ENCODE measurements at places on chromosomes 6 and 20. TPM values are rescaled to one million over a fixed set of nuclear protein-coding genes. Genes with fewer than 3 reads are reported as not detected.

DNA sequence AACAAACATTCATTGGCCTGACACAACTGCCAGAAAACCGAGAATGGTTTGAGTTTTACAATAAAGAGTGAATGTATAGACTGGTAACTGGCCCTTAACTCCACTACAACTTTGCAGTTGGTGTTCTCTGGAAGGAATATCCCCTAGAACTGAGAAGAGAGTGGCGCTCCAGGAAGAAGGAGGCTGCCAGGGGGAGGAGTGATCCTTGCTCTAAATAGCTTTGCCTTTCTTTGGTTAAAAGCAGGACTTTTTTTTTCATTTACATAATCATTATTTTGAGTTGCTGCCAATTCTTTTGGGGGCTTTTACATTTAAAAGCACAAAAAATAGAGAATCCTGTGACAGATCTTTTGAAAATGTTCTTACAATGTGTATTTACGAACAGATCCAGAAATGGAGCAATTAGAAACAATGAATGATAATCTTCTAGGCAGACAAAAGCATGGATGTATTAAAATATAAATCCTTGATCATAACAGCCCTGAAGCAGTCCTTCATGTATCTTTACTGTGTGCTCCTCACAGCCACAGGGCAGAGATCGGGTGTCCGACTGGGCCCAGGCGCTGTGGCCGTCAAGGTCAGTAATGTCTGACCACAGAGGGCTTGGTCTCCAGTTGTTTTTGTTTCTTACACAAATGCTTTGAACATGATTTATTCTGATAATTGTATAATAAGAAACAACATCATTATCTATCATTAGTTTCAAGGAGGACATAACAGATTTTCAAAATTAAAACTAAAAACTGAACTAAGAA is 612.2 kb downstream of the HDGFL1 start:
- H3K36me3 ChIP-seq: no peaks in the 10 kb centered on the region
- H3K4me3 ChIP-seq: no peak overlapping the region
- DNase-seq: no peak
- H3K27ac ChIP-seq: no peak overlapping the region
- H3K4me1 ChIP-seq: no peaks in the 10 kb centered on the region

- H3K36me3 ChIP-seq: no peaks in the 10 kb centered on the region
- H3K27ac ChIP-seq: no peak overlapping the region
- no peaks in the 10 kb centered on the region for H3K27me3 ChIP-seq
- DNase-seq: no peak
These were observed 408.6 kb upstream of the ADGRB3 start for GRCh38 chr6:68226460-68226859.

DNA sequence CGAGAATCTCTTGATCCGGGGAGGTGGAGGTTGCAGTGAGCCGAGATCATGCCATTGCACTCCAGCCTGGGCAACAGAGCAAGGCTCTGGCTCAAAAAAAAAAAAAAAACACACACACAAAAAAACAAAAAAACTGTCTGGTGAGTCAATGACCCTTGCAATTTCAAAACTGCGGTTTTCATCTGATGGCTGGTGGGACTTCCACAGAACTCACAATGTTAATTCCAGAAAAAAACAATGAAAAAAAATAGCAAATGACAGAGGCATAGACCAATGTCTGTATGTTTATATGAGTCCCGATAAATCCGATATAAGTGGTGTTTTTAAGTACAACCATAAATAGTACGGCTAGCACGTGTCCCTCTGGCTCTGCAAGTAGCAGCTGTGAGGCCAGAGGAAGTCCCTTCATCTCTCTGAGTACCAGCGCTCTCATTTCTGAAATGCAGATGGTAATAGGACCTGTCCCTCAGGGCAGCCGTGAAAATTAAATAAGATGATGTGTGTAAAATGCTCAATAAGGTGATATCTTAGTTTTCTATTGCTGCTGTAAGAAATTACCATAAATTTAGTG is 21.9 kb upstream of the PTPN1 start:
- H3K27ac ChIP-seq: no peak overlapping the region
- peaks cover 7% of the 10 kb centered on the region for H3K4me1 ChIP-seq
- H3K36me3 ChIP-seq: no peaks in the 10 kb centered on the region
- no peak for DNase-seq
- no peaks in the 10 kb centered on the region for H3K27me3 ChIP-seq

DNA sequence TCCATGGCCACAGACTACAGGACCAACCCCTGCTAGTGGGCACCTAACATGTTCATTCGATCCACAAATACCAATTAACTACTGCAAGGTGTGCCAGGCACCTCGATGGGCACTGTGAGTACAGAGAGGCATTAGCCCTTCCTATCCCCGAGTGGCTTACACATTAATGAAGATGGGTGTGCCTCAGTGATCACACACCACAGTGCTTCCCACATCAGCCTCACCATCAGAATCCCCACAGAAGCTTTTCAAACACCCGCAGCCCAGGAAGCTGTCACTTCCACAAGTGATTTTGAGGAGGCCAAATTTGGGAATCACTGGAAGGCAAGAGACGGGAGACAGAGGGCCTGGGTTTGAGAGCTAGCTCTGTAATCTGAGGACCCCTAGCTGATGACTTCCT is 23.7 kb downstream of the EZR start:
- peaks cover 11% of the 10 kb centered on the region for H3K4me1 ChIP-seq
- H3K27ac ChIP-seq: no peak overlapping the region
- H3K4me3 ChIP-seq: no peak overlapping the region
- DNase-seq: no peak

DNA sequence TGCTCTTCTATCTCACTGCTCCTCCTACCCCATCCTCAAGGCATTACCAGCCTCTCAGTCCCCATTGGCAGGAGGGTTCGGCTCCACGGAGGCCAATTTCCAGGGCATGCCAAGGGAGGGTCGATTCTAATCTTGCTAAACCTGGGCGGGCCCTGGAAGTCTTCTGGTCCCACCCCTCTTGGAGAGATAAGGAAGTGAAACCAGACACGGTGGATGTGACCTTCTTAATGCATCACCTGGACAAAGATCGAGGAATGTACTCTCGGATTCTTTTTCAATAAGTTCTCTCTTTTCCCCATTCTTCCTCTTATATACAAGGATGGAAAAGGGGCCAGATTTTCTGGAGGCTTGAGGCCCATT is 112.2 kb upstream of the ARMC2 start:
- no peak overlapping the region for H3K27ac ChIP-seq
- no peak for DNase-seq
- no peak overlapping the region for H3K4me3 ChIP-seq
- H3K36me3 ChIP-seq: no peaks in the 10 kb centered on the region

DNA sequence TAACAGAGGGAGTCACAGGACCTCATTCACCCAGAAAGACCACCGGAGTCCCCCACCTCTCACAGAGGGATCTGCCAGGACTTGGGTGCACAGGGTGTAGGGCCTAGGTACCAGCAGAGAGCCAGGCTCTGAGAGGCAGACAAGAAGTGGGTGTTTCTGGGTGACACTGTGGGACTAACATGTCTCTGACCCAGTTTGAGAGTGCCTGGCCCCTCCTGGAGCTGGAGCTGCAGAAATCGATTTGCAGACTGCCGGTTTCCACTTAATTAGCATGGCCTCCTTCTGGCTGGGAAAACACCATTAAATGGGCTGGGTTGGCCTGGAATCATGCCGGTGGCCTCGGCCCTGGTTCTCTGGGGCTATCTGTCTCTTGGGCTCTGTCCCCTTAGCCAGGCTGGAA is 59.2 kb downstream of the PPP1R16B start:
- H3K36me3 ChIP-seq: no peaks in the 10 kb centered on the region
- DNase-seq: no peak
- H3K27ac ChIP-seq: no peak overlapping the region
- no peaks in the 10 kb centered on the region for H3K4me1 ChIP-seq

GRCh38 chr6:3739311-3739897 is 12.1 kb downstream of the PXDC1 start:
- H3K27ac ChIP-seq: peak overlapping the region; percentile 51
- no peak overlapping the region for H3K4me3 ChIP-seq
- no peaks in the 10 kb centered on the region for H3K27me3 ChIP-seq
- H3K36me3 ChIP-seq: peaks cover 34% of the 10 kb centered on the region
- H3K4me1 ChIP-seq: peaks cover 32% of the 10 kb centered on the region

DNA sequence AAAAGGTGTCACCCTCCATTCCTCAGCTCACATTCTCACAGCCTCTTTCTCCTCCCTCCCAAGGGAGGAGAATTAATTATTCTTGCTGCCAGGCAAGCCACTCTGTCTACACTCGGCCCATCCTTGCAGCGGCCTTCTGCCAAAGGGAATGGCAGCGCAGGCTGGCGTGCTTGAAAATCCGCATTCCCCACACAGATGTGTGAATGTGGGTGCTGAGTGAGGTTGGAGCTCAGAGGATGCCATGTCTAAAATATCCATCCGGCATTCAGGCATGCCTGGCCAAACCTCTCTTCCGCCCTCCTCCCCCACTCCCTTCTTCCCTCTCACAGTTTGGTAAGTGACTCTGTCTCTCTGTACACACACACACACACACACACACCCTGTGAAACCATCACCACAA is 27.7 kb downstream of the PNPLA1 start:
- H3K36me3 ChIP-seq: no peaks in the 10 kb centered on the region
- H3K4me3 ChIP-seq: no peak overlapping the region
- peaks cover 42% of the 10 kb centered on the region for H3K27me3 ChIP-seq
- H3K4me1 ChIP-seq: peaks cover 4% of the 10 kb centered on the region
- no peak for DNase-seq

DNA sequence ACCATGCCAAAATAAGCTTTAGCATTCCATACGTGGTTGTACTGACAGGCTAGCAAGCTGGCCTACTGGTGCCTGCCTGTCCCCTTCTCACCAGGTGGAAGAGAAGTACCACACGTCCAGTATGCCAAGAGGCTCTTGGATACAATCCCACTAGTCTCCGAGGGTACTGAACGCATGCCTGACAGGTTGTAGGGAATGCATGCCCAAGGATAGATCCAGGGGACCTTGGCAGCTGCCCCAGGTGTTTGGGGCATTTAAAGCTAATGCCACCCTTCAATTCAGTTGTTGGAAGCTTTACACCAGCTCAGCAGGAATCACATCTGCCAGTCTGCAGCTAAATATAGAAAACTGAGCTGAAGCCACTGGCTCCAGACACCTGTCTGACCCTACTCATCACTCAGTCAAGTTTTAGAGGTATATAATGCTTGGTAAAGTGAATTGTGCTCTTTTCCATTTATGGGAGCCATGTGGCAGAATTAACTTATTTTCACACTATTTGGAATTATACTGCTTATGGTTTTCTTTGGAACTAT is 4.9 kb downstream of the TUBB2B start:
- DNase-seq: no peak
- peaks cover 46% of the 10 kb centered on the region for H3K27me3 ChIP-seq
- no peaks in the 10 kb centered on the region for H3K36me3 ChIP-seq
- H3K4me1 ChIP-seq: no peaks in the 10 kb centered on the region
- no peak overlapping the region for H3K27ac ChIP-seq

DNA sequence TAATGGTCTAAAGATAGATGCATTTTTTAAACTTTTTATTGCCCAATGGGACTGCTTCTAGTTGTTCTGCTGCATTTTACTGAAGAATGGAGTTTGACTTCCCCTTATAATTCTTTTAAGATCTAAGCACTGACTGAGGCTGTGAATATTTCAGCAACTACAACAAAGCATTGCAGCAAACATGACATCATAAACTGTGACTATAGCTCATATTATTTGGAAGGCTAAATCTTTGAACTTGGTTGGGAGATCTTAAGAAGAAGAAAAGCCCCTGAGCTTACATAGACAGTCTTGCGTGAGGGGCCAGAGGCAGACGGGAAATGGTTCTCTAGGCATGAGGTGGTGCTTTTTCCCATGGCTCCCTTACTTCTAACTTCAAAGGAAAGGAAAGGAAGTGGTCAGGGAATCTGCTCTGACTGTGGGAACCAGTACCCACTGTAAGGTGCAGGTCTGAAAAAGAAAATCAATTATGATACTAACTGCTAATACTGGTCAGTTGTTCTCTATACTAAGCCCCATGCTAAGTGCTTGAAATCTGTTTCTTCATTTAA is 14.8 kb downstream of the HEY2 start:
- DNase-seq: no peak
- no peak overlapping the region for H3K4me3 ChIP-seq
- no peak overlapping the region for H3K27ac ChIP-seq
- H3K4me1 ChIP-seq: no peaks in the 10 kb centered on the region

DNA sequence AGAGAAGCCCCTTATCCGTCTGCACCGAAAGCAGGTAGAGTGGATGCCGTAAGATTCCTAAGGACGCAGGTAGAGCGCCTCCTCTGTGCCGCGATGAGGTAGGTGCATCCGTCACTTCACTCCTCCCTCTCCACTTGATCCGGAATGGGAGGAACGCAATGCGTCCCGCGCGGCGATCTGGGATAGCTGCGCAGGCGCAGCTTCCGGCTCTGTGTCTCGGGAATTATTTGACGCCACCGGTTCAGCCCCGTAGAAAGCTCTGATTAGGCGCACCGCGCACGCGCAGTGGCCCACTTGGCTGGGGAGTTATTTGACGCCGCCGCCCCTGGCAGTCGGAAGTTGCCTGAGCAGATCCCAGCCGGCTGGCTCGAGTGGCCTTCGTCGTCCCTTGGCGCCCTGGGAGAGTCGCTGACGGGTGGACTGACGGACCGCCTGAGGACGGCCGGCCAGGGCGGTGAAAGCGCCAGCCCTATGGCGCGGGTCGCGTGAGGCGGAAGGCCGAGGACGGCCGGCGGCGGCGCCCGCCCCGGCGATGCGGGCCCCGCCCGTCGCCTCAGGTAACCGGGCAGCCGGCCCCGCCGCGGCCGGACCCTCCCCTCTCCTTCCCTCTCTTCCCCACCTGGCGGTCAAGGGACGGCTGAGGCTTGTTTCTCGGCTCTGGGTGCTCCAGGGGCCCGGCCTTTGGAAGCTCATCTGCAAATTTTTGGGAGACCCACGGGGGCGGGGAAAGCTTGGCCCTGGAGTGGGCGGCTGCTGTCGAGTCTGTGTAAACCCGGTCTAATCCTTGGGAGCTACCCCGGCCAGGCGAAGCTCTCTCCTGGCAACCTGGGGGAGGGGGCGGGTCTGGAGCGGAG is at the start of gene RALGAPB:
Gene RALGAPB, plus strand, starts transcription at position 331 of the 854 bp plus-strand sequence. CDS start 15,590 bp downstream, outside the sequence.
- peaks cover 2% of the 10 kb centered on the region for H3K4me1 ChIP-seq

DNA sequence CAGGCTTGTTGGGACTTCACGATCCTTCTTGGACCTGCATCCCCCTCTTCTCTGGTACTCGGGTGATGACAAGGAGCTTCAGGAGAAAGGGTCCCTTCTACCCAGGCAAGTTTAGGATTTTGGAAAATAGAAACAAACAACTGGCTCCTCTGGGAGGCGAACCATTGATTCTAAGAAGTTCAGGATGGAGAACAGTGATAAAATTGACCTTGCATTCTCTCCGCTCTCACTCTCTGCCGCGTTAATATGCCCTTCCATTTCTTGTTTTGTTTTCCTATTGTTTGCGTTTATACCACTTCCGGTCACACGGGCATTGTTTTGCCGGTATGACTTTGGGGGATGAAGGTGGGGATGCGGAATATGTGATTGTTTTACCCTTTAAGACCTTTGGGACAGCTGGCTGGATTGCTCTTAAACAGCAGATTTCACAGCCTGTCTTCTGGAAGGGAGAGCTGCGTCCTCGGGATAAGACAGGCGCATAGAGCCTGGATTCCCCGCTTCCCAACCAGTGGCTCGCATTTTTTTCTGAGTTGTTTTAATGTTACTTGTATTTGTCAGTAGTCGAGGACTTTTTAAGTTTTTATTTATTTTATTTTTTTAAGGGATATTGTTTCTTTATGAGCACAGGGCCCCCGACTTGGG is 144.3 kb upstream of the ZNF184 start:
- no peaks in the 10 kb centered on the region for H3K4me1 ChIP-seq
- no peak for DNase-seq
- H3K27me3 ChIP-seq: no peaks in the 10 kb centered on the region
- H3K27ac ChIP-seq: no peak overlapping the region
- H3K36me3 ChIP-seq: no peaks in the 10 kb centered on the region
- peak overlapping the region; percentile 43 for H3K4me3 ChIP-seq

The HUS1B gene
- 0.39 TPM for polyA plus RNA-seq

The SLC22A3 gene
- not detected for polyA plus RNA-seq

Data from IMR-90 (cell line).